ENCODE measurements at places on chromosomes 2 and 18.

DNA sequence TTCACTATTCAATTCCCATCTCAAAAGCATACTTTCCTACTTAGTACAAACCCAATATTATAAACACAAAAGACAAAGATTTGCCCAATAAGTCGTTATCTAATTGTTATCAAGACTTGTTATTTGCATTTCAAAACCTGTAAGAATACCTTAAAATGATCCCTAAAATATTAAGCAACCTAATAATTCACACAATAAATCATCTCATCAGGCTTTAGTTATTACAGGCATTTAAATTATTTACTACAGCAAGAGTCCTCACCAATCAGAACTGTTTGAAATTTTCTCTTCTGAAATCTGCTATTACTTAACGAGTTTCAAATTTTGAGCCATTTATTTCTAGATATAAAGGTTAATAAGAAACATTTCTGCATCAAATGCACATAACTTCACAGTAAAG, 1.6 kb downstream of the CCDC88A start:
- DNase-seq = no peak

DNA sequence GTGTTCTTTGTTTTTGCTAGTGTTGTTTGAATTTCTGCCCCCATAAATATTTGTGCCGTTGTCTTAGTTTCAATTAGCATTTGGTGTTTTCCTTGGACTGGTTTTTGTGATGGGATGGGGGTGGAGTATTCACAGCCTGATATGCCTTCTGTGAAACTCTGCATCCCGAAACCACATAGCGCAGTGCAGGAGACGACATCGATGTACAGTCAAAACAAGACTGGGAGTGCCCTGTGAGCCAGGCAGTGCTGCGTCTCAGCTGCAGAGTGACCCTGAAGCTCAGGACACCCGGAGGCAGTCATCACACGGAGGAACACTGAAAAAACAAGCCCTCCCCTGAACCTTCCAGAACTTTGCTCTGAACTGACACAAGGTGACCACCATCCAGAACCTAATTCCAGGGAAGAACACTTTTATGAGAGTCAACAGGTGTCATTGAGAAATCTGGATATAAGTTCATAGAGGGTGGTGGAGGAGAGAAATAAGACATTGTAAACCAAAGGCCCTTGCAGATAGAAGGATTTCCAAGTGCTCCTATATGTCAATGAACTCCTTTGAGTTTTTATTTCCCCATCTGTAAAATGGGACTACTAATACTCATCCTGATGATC, 61.2 kb upstream of the CABLES1 start:
- DNase-seq = no peak

DNA sequence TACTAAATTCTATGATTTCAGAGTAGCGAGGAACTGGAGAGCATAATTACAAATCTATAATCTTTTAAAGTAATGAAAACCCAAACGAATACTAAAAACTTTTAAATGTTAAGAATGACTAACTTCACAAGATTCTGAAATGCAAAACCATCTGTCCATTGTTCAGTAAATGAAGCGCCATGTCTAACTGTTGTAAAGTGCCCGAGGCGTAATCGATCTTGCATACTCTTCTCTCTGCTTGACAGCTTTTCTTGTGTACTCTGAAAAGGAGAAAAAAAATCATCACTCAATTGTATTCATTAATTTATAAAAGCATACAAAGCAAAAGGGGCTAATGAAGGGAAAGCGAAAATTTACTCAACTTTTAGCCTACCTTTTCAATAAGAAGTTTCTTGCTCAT, 111.0 kb downstream of the TLK1 start:
- DNase-seq = no peak

DNA sequence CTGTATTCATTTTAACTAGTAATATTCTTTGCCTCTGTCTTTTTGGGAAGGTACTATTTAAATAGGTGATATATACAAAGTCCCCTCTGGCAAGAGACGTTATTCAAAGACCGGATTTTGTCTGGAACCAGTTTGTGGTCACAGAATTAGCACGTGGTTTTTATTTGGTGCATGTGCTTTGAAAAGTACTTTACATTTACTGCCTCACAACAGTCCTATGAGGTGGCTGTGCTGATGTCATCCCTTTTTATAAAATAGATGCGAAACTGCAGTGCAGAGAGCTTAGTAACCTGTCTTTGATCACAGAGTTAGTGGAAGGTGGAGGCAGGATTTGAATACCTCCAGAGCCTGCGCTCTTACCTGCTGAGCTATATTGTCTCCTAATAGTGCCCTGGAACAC, 4.0 kb downstream of the LPIN1 start:
- no peak for DNase-seq

DNA sequence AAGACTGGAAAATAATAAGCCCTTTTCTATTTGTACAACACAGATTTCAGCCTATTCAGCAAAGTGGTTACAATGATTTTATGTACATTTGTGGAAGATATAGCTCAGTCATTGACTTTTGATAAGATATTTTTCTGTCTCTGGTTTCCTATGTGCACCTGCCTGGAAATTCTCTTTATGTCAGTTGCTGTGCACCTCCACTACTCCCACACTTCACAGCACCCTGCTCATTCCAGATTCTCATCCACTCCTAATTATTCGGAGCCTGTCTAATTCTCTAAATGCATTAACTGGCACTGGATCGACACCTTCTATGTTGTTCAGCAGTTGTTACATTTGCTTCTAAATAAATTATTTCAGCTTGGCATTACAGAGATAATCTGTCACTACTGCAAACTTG, 275.1 kb upstream of the RND3 start:
- DNase-seq = no peak

DNA sequence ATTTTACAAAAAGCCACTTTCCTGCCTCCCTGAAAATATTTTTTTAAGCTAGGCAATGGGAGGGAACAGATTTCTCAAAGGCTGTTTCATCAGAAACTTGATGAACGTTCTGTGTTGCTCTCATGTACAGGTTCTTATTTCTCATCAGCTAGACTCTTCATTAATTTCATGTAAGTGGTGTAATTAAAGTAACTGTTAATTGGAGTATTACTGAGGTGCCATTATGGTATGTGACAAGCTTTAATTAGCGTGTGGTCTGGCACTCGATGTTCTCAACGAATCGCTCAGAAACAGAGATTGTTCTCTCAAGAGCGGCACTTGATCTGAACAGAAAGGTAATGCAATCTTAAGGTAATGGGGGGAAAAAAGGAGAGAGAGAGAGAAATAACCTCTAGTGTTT, 81.9 kb upstream of the MYCN start:
- no peak for DNase-seq

- DNase-seq = no peak
These were observed 96.8 kb downstream of the SGPP2 start for GRCh38 chr2:222521099-222521498.

GRCh38 chr2:55478610-55479304, 40.8 kb upstream of the CFAP36 start:
- DNase-seq = no peak

DNA sequence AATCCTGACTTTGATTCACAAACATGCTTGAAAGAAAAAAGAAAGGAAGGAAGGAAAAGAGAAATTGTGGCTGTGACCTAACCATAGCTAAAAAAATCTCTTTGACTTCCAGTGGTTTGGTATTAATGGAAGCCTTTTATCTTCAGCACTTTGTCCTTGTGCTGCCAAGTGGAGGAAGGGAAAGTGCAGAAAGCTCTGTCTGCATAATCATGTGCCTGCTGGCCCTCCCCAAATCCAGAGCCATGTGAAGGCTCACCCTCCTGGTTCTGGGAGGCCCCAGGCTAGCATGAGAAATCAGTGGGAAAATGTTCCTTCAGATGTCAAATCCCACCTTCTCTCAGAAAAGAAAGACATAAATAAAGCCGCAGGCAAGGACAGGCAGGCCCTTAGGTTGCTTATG, 48.3 kb upstream of the BMPR2 start:
- no peak for DNase-seq

GRCh38 chr2:190459881-190460280, 51.7 kb downstream of the MFSD6 start:
- DNase-seq = no peak

GRCh38 chr18:73961804-73962203, 185.8 kb downstream of the FBXO15 start:
- no peak for DNase-seq

DNA sequence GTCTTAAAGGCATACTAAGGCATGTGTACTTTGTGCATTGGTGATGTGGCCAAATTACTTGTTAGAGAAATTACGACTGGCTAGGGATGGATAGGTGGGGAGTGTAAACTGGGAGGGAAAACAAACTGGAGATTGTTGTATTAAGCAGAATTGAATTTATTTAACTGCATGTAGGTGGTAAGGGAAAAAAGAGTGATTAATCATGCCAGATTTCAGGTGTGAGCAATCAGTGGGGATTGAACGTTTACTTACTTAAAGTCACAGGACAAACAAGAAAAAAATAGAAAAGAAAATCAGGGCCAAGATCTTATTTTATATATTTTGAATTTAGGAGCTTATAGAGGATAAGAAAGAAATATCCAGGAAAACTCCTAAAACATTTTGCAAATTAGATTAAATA, 88.6 kb downstream of the GULP1 start:
- peak; percentile 49 for DNase-seq

- DNase-seq = no peak
These were observed 38.2 kb upstream of the CYP1B1 start for GRCh38 chr2:38113981-38114708.

DNA sequence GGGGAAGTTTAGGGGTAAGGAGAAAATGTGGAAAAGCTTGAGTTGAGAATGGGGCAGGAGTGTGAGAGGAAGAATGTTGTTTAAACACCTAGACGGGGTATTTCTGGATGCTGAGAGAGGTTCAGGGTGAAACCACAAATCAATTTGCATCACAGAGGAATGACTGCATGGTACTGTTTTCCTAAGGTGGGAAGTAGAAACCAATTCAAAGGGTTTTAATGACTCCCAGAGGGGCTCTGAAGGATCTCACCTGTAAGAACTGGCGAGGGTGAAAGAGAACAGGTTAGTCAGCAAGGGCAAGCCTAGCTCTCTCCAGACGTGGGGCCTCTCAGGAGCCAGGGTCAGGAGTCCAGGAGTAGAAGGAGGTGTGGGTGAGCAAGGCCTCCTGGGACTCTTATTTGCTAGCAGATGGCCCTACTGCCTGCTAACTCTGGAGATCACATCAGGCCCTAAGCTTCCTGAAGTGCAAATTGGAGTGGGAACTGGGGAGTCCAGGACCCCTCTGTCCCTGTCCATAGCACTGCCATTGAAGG, 133.0 kb upstream of the CELF4 start:
- DNase-seq = no peak

DNA sequence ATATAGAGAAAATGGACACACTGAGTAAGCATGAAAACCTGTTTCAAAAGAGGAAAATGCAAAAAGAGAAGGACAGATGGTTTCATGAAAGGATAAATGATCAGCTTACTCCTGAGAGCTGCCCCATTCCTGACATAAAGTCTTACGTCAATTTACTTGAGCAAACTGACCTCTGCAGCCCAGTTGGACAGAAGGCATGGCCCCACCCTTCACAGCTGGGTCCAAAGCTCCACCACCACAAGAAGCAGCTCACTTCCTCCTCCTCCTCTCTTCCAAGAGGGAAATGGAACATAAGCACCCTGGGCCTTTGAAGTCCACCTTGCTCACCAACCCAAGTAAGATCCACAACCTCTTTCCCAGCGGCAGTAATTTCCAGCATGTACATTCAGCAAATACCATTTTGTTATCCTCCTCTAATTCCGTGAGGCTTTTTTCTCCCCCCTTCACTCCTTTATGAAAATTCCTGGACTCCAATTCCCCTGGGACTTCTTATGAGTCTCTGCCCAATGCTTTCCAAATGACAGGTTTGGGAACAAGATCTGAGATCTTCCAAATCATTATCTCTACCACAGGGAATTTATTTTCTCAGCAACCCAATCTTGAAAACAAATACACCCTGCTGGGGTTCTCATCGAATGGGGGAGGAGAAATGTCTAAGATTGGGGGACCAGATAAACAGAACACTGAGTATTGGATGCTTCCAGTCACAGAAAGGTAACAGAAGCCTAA, 10.1 kb downstream of the COL4A4 start:
- DNase-seq = no peak

DNA sequence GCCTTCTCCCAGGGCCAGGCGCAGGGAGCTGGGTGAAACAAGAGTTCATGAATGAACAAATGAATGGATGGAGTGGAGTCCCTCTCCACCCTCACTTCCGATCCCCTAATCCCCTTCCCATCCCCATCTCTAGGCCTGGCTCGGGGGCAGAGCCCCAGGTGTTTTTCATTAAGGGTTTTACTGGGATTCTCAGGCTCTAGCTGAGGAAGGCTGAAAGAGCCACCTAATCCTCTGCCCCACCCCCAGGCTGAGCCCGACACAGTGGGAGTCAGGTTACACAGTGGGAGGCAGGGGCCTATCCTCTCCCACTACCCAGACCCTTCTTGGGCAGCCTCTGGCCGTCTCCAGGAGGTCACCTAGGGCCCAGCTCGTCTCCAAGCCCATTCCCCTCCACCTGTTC, 36.1 kb downstream of the SDC1 start:
- DNase-seq = no peak

- no peak for DNase-seq
These were observed 46.7 kb downstream of the LYPD1 start for GRCh38 chr2:132623096-132623839.

- no peak for DNase-seq
These were observed 12.3 kb upstream of the ALMS1 start for GRCh38 chr2:73373344-73373743.

DNA sequence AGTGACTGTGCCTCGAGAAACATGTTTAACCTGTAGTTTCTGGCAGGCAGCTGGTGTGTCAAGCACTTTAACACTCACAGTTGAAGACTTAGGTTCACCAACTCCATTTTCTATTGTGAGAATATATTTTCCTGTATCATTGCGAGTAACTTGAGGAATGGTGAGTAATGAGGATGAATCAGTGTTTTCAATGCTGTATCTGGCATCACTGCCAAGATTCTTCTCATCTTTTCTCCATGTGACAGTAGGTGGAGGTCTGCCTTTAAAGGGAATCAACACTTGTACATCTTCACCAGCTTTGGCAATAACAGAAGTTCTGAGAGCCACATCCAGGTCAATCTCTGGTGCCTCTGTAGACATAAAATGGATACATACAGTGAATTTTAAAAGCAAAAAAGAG, 72.8 kb downstream of the PLEKHA3 start:
- no peak for DNase-seq

DNA sequence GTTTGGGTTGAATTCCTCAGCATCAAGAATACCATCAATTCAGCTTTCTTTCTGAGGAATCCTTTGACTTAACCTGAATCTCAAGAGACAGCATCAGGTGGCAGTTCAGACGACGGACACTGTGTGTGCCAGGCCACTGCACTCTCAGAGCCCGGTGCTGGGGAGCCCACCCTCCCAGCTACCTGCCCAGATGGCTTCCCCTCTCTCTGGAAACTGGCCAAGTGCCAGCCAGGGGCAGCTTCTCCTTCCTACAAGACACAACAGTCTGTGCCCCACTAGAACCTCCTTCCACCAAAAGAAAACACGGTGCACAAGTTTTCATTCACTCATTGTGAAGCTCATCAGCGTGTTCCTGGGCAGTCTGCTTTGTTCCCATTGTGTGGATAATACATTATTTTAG, 28.5 kb downstream of the MAL start:
- no peak for DNase-seq

GRCh38 chr2:145116056-145116455, 596.1 kb upstream of the ZEB2 start:
- no peak for DNase-seq

Measured in NCI-H2029 treated with DMSO at 0.1 percent for 48 hours (cell line).